ENCODE measurements at places on chromosomes 4 and X.

- DNase-seq, result no peak
Observed at GRCh38 chrX:109448282-109448938, 33.5 kb downstream of the GUCY2F start.

- DNase-seq, result peak; percentile 5
Observed at GRCh38 chr4:11189756-11190155, 238.9 kb downstream of the HS3ST1 start.

- no peak for DNase-seq
Observed at GRCh38 chr4:162838671-162839070, 328.0 kb downstream of the NAF1 start.

DNA sequence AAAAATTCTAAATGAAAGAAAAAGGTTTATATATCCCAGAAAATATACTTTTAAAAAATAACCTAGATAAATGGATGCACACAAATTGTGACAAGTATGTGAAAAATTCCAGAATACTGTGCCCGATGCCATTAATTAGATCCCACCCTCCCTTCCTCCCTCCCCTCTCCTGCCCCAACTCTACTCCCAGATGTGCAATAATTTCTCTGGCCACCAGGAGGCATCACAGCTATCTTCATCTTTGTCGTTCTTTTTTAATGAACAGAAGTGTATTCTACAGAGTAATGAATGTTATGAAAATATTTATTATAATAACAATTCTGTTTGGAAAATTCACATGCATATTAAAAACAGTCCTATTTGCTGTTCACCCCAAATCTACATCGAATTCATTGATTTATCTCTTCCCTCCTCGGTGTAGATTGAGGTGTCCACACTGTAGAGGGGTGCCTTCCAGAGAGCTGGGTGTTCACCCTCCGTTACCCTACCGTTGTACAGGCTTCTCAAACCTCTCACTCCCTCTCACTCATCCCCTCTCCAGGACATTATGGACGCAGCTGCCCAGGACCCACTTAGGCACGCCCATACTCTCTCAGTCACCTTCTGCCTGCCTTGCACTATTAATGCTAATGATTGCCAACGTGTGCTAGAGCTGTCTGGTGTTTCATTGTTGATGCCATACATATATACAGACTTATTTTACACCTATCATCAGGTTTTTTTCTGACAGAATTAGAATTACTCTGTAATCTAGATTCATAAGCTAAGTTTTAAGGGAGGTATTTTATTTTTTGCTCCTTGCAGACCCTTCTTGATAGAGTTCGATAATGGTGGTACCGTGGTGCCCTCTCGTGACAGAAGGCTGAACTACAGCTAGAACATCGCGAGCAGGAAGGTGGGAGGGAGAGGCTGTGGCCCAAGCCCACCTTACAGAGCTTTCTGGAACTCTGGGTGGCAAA, 14.1 kb downstream of the RAB40AL start:
- peak; percentile 55 for DNase-seq

DNA sequence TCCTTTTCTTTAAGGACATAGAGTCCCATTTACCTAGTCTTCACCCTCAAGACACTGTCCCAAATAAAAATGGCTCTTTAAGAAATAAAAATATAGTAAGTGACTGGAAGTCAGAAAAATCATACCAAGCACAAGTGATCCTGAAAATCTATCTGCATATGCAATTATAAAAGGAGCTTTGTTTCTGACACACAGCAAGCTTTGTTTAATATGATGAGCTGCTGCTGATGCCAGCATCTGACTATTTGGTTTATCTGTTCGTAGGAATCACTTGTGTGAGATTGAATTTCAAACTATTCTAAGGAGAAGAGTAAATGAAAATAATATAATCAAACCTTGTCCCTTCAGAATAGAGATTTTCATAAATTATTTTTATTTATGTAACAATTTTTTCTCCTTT, 332.4 kb downstream of the PCDH7 start:
- DNase-seq, result no peak

DNA sequence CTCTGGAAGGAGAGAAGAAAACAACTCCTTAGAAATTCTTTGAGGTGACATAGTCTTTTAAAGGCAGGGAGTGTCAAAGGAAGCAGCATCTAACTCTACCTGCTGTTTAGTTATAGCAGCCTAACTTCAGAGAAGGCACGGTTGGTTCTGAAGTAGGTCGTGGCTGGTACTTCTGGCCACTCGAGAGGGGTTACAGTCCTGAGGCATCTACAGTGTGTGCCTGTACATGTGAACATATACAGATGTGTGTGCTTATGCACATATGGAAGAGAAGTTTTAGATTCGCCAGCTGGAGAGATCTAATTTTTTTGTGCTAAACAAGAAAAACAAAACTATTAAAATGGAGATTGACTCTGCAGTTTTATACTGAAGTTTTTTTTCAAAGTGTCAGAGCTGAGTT, 52.7 kb downstream of the GATB start:
- no peak for DNase-seq

DNA sequence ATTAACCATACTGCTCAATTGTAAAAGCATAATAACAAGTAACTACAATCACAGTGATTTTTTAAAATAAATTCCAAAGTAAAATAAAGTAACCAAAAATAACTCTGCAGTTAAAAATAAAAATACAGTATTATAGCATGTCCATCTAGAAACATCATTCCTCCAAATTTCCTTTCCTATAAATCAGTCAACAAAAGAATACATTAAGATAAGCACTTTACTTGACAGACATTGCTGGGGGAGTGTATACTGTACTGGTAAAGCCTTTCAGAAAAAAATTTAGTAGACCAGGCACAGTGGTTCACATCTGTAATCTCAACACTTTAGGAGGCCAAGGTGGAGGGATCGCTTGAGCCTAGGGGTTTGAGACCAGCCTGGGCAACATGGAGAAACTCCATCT, 91.1 kb downstream of the LRBA start:
- no peak for DNase-seq

DNA sequence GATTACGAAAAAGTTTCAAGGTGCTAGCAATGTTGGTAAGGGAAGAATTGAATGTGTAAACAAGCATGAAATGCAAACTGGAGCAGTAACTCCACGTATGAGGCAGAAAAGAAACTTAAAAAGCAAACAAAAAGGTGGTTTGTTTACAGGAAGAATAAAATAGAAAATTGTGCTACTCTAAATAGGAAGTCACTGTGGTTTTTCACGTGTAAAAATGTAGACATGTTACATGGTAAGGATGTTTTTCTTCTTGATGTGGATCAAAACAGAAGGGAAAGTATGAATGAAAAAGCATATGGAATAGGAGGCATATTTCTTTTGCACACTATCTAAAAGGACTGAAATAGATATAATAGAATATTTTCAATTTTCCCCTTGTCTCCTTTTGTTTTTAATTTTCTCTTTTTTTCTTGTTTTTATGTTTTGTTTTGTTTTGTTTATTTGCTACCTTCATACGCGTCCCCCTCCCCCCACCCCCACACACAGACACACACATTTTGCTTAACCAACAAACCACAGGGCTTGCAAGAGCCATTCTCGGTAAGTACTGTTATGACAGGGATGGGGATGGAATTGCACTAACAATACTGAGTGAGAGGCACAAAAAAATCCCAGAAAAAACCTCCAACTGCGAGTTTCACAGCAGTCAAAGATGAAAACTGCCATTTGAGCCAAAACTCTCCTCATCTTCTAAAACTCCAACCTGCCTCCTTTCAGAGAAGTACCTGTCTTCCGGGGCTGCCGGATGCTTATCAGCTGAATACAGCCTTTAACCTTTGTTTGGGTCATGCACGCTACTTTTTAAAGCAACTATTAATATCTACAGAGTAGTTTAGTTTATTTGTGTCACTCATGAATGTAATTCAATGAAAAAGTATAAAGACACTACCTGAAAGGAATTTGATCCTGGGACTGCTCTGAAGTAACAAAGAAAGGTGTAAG, 135.8 kb downstream of the IL15 start:
- no peak for DNase-seq

DNA sequence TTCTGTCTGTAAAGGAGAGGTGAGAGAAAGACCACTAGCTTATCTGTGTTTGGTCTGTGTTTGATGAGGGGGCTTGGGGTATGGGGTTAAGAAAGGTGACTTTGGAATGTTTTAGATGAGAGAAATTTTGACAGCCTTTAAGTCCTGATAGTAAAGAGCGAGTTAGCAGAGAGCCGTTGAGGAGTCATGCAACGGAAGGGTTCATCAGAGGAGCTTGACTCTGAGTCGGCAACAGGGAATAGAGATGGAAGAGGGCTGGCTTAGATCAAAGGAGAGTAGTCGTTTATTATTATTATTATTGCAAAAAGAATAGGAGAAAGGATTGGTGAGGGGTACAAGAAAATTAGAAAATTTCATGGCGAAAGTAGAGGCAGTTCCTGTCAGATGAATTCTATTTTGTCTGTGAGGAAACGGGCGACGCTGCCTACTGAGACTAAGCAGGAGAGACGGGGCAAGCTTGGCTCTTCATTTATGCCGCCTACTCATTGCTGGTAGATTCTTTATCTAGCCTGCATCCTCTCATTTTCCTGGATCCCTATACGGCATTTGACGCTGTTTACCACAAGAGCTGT, 473 bp upstream of the VAMP7 start:
- no peak for DNase-seq

- no peak for DNase-seq
Observed at GRCh38 chrX:31057291-31057690, 14.6 kb downstream of the FTHL17 start.

DNA sequence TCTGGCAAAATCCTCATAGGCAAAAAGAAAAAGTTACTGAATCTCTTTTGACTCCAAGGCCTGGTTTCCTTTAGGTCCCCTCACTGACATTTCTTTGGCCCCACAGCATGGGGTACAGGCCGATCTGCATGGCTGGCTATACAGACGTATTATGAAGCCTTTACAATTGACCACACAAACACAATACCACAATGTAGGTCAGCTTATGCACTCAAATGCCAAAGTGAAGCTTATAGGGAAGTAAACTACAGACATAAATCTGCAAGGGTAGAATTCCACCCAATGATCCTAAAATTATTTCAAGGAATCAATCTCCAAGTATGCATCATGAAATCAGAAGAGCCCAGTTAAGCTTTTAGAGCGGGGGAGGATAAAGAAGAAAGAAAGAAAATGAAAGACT, 20.7 kb downstream of the STX18 start:
- DNase-seq, result no peak

- DNase-seq, result no peak
Observed at GRCh38 chr4:19615086-19615689, 636.5 kb upstream of the SLIT2 start.

DNA sequence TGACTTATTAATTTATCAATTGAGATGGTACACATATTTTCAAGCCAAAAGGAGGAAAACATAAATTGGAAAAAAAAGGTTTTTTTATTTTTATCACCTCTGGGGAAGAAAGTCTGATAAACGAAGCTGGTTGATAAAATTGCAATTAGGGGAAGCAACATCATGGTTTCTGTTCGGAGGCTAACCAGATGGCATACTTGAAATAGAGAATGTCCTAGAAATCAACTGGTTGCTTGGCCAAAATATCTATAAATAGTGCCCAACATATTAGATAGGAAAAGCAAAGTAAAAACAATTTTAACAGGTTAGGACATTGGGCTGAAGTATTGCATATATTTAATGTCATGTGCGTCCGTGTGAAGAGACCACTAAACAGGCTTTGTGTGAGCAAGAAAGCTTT, 14.3 kb downstream of the KLKB1 start:
- no peak for DNase-seq

GRCh38 chr4:54683616-54684346, 26.0 kb downstream of the KIT start:
- DNase-seq, result no peak

- DNase-seq, result no peak
Observed at GRCh38 chrX:79195027-79195426, 50.5 kb downstream of the GPR174 start.

DNA sequence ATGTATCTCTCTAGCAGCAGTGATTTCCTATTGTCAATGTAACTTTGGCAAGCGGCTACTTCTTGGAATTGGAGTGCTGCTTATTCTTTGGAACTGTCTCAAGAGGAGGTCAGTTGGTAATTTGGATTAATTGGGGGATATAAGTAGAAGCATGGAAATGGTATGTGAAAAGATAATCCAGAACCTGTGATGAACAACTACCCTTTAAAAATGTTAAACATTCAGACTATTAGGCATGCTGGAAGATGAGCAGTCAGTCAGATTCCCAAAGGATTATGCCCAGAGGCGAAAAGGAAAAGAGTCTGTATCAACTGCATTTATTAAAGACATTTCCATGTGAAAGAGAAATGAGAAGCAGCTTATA, 62.5 kb downstream of the SEC24D start:
- DNase-seq, result no peak

DNA sequence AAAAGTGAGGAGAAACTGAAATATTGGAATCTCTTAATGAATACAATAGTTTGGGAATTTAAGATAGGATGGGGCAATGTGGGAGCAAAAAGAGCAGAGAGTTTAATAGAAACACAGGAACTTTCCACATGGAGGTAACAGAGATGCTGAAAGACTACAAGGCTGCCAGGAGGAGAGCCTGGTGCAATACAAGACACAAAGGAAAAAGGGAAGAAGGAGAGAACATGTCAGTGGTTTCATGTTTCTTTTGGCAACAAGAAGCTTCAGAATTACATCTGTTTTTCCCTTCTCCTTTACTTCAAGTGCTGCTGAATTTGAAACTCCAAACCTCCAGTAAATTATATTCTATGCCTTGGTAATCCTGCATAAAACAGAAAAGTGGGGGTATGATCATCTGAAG, 474.3 kb downstream of the FAT4 start:
- DNase-seq, result no peak

GRCh38 chrX:154308108-154308946, 12.7 kb downstream of the TKTL1 start:
- DNase-seq, result no peak

- DNase-seq, result no peak
Observed at GRCh38 chr4:7867701-7868435, 71.8 kb downstream of the AFAP1 start.

- DNase-seq, result no peak
Observed at GRCh38 chr4:32962100-32962499, 2241.9 kb downstream of the PCDH7 start.

DNA sequence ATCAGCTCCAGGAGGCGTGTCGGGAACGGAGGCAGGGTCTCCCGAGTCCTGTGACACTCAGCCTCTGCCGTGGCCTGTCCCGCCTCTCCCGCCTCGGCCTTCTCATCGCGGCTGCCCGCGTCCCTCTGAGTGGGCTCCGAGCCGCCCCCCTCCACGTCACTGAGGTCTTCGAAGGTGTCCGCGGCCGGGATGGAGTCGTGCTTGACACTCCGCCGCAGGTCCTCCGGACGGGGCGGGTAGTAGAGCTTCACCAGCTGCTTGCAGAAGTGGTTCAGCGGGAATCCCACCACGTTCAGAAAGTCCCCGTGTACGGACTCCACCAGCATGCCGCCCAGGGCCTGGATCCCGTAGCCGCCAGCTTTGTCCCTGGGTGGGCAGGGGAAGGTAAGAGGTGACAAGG, 25.0 kb downstream of the ASMTL start:
- DNase-seq, result no peak

GRCh38 chrX:21487832-21488231, 113.6 kb downstream of the CNKSR2 start:
- DNase-seq, result peak; percentile 40

GRCh38 chrX:31237189-31237588, 165.3 kb upstream of the FTHL17 start:
- DNase-seq, result peak; percentile 48

All from kidney (tissue), 22 donors.